ENCODE measurements at places on chromosomes 4 and X. TPM values are rescaled to one million over a fixed set of nuclear protein-coding genes. Genes with fewer than 3 reads are reported as not detected.

SUV39H1 gene
- 8.1 TPM for total RNA-seq

CFAP97 gene
- 46.3 TPM for total RNA-seq

C4orf51 gene
- total RNA-seq, result not detected

NAP1L3 gene
- total RNA-seq, result 11.0 TPM

CYTL1 gene
- not detected for total RNA-seq

PCDH7 gene
- total RNA-seq, result 0.38 TPM

HMX1 gene
- not detected for total RNA-seq

UGT2B17 gene
- not detected for total RNA-seq

GAGE12C gene
- total RNA-seq, result not detected

F8A2 gene
- not detected for total RNA-seq

CENPVL1 gene
- not detected for total RNA-seq

DUSP9 gene
- not detected for total RNA-seq

SRPX2 gene
- 36.7 TPM for total RNA-seq

RRAGB gene
- total RNA-seq, result 19.0 TPM

NXT2 gene
- total RNA-seq, result 9.5 TPM

DOK7 gene
- not detected for total RNA-seq
